ENCODE measurements at places on chromosomes 11 and 22.

- no peak for DNase-seq
Measured at GRCh38 chr11:76704171-76704948, 33.8 kb upstream of the LRRC32 start.

- no peak for DNase-seq
Measured at GRCh38 chr22:23283591-23284503, 103.5 kb downstream of the BCR start.

DNA sequence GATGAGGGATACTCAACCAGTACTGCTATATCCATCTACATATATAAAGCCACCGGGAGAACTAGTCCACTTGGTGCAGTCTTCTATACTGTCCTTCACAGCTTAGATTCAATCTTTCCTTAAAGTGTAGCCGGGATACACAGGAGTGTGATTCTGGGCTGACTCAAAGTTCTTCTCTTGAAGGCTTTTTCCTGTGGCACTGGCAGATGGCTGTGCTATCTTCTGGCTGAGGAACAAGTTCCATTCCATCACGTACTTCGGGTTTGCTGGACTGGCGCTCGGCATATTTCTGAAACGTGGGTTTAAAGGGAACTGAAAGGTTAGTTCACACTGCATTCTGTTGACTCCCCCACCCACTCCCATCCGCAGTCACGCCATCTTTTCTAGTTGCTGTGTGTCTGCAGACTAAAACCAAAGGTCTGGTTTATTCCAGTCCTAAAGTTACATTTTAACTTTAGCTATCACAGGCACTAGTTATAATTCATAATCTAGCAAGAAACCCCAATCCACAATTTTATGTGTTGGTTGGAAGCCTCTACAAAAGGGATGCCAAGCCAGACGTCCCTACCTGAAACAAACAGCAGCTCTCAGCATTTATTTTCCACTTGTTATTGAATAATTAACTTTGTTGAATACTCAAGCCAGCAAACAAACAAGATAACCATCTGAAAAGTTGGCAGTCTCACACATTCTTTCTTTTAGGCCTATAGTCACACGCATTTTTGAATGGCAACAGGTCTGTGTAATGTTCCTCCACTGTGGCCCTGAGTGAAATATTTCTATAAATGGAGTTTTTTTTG is 7.5 kb upstream of the C11orf65 start:
- DNase-seq, result no peak

DNA sequence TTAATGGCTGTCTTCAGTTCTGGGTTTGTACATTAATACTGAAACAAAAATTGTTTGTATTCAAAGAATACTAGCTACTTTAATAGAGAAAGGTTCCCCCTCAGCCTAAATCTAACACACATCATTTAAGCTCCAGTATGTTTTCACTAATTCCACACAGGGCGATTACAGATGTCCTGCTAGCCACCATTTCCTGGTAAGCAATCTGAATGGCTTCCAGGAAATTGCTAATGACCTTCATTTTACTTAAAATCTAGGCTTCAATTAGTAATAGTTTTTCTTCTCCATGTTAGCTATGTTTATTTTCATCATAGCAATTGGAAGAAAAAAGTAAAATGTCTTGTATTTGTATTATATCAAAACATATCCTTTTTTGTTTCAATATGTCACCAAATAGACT is 132.8 kb downstream of the SOX6 start:
- DNase-seq, result no peak

- DNase-seq, result no peak
Measured at GRCh38 chr22:18983120-18983651, 47.1 kb upstream of the PRODH start.

DNA sequence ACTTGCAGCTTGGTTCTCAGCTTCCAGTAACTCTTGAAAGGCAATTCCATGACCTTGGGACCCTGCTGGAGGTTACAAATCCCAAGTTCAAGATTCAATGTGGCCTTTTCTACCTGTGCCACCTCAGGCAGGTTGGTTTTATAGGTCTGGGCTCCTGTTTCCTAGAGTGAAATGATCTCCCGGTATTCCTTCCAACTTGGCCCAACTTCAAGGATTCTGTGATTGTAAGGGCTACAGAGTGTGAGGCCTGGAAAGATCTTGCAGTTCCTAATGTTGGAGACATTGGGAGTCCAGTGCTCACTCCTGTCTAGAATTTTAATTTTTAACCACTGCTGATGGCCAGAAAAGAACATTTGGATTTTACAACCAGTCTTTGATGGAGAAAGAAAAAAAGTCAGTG is 91.6 kb downstream of the LDLRAD3 start:
- DNase-seq, result no peak

- DNase-seq, result no peak
Measured at GRCh38 chr22:49656291-49656851, 171.3 kb downstream of the BRD1 start.

DNA sequence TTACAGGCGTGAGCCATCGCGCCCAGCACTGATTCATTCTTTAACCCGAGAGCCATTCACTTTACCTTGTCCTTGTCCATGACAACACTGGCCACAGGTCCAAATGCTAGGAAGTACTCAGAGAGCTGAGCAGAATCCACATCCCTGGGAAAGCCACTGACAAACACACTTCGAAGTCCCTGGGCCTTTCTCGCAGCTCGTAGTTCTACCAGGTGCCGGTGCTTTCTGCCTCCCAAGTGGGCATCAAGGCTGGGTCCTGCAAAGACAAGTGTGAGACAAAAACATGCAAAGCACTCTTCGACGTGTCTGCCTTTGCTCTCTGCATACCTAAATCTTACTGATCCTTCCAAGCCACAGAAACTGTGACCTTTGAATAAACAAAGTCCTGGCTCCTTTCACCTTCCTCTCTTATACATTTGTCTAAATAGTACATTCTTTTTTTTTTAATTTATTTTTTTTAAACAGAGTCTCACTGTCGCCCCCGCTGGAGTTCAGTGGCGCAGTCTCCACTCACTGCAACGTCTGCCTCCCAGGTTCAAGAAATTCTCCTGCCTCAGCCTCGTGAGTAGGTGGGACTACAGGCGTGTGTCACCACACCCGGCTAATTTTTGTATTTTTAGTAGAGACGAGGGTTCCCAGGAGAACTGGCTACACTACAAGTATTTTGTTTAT is 2.2 kb downstream of the TUT1 start:
- DNase-seq, result no peak

DNA sequence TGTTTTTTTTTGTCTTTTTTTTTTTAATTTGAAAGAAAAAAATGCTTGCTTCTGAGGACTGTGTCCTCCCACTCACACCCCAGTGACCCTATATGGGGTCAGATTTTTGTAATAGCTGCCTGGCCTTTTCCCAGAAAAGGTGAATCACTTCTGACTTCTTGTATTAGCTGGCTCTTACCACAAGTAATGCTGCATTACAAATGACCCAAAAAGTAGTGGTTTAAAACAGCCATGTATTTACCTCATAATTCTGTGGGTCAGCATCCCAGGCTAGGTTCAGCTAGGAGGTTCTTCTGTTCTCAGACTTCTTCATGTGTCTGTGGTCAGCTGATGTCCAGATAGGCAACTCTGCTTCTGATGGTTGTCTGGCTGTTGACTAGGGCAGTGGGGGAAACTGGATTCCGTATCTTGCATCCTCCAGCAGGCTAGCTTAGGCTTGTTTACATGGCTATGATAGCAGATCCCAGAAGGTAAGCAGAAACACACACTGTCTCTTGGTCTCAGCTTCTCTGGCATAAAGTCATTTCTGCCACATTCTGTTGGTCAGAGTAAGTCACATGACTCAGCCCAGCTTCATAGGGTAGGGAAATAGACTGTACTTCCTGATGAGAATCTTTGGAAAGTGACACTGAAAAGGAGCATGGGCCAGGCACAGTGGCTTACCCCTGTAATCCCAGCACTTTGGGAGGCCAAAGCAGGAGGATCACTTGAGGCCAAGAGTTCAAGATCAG is 19.5 kb downstream of the LHFPL7 start:
- DNase-seq, result no peak

DNA sequence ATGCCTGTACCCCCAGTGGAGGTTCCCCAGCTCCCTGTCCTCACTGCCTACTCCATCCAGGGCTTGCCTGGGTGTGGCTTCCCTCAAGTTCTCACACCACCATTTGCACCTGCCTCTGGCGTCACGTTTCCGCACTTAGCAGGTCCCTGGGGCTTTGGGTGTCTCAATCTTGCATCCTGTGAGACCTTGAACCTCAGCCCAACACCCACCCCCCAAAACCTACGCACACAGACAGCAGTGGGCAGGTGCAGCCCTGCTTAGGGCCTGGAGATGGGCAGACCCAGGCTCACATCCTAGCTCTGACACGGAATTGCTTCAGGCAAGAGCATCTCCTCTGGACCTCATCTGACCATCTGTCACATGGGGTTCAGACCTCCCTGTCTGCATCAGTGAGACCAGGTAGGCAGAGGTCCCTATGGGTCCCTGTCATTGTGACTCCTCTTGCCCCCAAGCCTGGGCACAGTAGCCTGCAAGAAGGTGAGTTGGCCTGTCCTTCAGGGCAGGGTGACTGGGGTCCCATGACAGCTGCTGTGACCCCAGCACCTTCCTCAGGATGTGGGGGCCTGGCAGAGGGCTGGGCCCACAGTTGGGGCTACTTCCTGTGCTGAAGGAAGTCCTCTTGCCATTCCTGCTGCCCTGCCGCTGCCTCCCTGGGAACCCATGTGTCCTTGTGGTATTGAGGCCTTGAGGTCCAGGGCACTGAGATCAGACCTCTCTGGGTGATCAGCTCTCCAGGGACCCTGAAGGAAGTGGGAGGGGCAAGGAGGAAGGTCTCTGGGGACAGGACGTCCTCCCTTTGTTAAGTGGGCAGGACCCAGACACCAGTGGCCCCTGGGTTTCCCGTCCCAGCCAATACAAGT is 2.0 kb downstream of the SIPA1 start:
- no peak for DNase-seq

GRCh38 chr11:78424334-78425270 is 7.0 kb upstream of the GAB2 start:
- DNase-seq, result no peak

DNA sequence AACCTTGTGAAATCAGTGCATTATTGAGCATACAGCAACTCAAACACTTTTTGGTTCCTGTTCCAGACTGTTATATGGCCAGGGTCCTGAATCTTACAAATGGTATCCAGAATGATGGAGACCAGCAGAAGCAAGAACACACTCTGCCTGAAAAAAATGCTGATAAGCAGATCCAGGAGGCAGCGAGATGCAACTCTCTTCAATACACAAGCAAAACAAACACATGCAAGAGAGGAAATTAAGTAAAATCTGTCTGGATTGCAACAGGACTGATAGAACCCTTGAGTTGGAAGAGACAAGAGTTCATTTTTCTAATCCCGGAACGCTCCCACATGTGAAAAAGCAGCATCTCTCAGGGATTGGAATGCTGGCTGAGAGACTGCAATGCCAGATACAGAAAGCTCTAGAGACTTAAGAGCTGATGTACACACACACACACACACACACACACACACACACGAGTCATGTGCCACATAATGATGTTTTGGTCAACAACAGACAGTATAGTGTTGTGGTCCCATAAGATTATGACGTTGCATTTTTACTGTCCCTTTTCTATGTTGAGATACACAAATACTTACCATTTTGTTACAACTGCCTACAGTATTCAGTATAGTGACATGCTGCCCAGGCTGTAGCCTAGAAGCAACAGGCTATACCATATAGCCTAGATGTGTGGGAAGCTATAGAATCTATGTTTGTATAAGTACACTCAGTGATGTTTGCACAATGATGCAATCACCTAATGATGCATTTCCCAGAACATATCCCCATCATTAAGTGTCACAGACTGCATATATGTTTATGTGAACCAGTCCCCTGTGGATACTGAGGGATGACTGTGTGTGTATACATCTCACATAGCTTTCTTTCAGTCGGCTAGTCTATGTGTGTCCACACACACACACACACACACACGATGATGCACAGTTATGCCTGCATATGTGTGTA is 406.6 kb downstream of the LARGE1 start:
- no peak for DNase-seq

GRCh38 chr11:3216027-3216525 is 2.5 kb downstream of the MRGPRG start:
- DNase-seq, result no peak

- DNase-seq, result no peak
Measured at GRCh38 chr11:125679397-125679796, 1.2 kb downstream of the ACRV1 start.

GRCh38 chr11:63682066-63683021 is 1.0 kb downstream of the RTN3 start:
- no peak for DNase-seq

GRCh38 chr11:20634781-20635180 is 34.6 kb upstream of the NELL1 start:
- DNase-seq, result no peak

GRCh38 chr11:27207025-27207650 is 155.9 kb downstream of the CCDC34 start:
- no peak for DNase-seq

GRCh38 chr11:17972987-17973386 is 39.9 kb downstream of the SERGEF start:
- no peak for DNase-seq

GRCh38 chr11:34970480-34970879 is 54.1 kb downstream of the PDHX start:
- DNase-seq, result no peak

DNA sequence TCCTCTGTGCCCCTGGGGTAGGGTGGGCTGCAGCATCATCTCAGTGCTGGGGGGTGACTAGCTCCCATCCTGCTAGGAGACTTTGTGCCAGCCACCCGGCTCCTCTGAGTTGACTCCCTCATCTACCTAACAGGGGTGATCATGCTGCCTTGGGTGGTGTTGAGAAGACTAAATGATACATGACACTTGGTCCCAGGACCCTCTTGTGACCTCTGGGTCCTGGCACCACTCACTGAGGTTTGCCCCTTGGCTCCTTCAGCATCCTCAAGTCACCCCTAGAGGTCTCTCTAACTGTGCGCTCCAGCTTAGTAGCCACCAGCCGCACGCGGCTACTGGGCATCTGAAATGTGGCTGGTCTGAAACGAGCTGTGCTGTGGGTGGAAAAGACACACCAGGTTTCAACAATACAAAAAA is 72.1 kb downstream of the LRRC32 start:
- DNase-seq, result no peak

- no peak for DNase-seq
Measured at GRCh38 chr22:41132550-41132949, 40.2 kb downstream of the EP300 start.

- DNase-seq, result no peak
Measured at GRCh38 chr11:44133335-44133946, 38.0 kb downstream of the EXT2 start.

DNA sequence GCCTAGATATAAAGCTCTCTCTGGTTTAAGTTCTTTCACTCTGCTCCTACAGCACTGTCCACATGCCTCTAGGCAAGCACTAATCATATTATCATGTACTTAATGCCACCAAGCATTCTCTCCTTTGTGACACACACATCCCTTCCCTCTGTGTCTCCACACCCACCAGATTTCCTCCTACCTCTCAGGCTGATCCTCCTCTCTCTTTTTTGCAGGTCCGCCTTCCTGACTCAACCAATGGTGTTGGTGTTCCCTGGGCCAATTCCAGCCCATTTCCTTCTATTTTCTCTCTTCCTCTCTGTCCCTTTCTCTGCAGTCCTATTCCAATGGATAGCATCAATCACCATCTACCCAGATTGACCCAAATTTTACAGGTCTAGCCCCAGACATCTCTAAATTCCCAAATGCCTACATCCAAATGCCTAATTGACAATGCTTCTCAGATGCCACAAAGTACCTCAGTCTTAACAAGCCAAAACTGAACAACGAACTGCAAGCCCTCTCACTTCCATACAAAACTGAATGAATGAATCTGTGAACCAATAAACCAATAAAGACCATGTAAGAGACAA is 504 bp upstream of the ZNF215 start:
- no peak for DNase-seq

- no peak for DNase-seq
Measured at GRCh38 chr11:64385945-64386704, 27.2 kb downstream of the RPS6KA4 start.

All from stimulated activated CD4-positive, alpha-beta T cell treated with anti-CD3 and anti-CD28 coated beads, Interleukin-12 subunit alpha, Interleukin-12 subunit beta, amount 100 ng/mL, for 48 hours (primary cell).